ENCODE measurements at places on chromosomes 6 and 20.
A peak's percentile ranks its signal among the peaks of the same experiment; 100 is the strongest.

- peak; percentile 48 for DNase-seq
Observed at GRCh38 chr20:7503501-7503900, 436.8 kb downstream of the HAO1 start.

DNA sequence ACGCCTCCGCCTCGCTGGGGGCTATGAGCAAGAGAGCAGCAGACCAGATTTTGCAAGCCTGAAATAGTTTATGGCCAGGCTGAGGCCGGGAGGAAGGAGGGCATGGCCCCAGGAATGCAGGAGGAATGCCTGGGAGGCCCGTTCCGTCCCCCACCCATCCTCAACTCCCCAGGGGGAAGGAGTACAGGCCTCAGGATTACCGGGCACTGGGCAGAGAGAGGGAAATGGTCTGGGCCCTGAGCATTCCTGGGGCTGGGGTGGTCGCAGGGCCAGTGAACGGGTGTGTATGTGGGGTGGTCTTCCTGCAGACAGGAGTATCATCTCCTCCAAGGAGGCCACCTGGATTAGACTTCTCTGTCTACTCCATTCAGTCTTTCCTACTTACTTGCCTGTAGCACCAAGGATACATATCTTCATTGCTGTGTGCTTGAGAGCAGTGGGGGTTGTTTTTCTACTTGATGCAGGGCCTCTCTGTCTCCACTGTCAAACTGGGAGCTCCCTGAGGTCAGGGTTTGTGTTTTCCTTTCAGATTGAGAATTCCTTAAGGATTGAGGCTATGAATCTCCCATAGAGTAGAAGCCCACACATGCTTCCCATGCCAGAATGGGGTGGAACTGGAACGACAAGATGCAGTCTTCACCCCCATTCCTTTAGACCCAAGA is 81.3 kb downstream of the VEGFA start:
- DNase-seq = no peak

DNA sequence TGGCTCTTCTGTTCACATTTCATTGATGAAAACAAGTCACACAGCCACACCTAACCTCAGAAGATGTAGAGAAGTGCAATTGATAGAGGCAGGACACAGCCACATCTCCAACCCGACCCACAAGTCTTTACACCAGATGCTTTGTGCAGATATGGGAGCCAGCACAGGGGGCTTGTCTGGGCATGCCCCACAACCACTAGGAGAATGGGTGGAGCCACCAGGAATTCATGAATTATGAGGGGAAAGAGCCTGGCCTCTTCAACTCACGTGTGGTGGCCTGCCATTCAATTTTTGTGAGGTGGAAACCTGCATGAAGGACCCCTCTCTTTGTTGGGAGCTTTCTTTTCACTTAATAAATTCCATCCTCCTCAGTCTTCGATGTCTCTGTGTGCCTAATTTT is 79.1 kb downstream of the OGFRL1 start:
- DNase-seq = no peak

DNA sequence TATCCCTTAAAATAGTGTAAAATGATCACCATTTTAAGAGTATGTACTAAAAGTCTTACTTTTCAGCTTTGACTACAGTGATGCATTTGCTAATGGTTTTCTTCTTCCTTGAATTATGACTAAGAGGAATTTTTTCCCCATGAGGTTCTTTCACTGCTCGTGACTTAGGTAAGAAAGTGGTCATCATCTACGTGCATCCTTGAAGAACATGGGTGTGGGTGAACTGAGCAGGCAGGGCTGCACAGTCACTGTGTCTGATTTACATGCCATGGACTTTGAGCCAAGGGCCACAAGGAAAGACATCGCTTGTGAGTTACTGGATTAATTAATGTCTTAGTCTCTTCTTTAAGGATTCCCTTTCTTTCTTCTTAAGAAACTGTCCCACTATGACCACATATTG is 33.3 kb downstream of the NQO2 start:
- no peak for DNase-seq

GRCh38 chr6:80403365-80403764 is 296.9 kb downstream of the BCKDHB start:
- DNase-seq = no peak

- no peak for DNase-seq
Observed at GRCh38 chr6:21496706-21497105, 96.8 kb upstream of the SOX4 start.

DNA sequence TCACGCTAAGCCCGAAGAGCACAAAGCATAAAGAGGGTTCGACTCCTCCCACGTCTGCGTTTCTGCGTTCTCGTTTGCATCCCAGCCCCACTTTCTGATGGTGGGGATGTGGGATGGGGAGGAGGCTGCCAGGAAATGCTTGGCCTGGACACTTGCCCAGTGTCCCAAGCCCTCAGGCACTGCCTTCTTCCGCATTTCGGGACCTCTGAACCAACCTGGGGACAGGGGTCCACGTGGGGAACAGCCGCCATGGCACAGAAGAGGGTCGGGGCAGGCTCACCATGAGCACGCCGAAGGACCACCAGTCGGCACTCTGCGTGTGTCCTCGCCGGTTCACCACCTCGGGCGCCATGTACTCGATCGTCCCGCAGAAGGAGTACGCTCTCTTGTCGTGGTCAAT is 88.2 kb downstream of the RAMACL start:
- DNase-seq = no peak

DNA sequence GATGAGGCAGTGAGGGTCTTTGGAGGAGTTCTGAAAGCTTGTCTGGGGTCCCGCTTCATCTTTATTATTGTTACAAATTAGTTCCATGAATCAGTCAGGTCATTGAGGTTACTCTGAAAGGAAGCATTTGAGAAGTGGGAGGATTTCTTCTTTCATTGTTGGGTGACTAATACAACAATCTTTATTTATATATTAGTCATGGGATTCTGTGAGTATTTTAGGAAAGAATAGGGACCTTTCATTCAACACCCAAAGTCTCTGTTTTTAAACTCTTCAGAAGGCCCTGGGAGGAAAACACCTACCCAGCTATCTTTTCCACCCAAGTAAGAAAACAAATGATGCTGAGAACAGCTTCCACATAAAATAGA is 98.3 kb downstream of the SOD2 start:
- peak; percentile 52 for DNase-seq

DNA sequence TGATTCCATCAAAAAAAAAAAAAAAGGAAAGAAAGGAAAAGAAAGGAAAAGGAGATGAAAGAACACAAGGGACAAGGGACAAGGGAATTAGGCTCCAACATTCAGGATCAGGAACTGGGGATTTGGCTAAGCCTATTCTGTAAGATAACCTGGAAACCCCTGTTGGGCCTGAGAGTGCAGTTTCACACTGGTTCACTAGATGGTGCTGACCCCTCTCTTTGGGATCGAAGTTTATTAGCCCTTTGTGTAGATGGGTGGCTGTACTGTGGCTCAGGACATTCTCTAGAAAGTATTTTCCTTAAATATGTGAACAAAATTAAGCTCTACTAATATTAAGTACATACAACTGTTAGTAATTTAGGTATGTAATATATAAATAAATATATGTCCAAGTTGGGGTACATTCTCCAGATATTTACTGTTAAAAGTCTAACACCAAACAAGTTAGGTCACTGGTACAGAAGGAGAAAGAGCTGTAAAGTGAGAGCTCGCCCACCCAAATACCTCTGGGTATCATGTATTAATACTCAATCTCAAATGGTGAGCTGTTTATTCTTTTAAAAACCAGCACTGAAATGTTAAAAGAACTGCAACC is 6.3 kb downstream of the OR2A4 start:
- peak; percentile 47 for DNase-seq

DNA sequence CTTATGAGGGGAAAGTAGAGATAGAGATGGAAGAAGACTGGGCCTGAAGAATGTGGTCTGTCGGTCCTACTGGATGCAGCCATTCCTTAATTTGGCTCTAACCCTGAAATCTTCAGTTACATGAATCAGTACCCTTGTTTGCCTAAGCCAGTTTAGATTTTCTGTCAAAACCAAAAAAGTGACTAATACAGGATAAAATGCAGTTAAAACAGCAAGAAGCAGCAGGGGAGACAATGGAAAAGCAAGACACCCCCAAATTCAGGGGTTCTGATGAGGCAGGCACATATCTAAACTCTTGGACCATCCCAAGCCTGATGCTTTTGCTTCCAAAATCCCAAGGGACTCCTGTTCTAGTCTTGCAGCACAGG is 17.4 kb upstream of the UBE2V1 start:
- no peak for DNase-seq

Data from fibroblast of the conjunctiva (primary cell).